Muscle of back (tissue), 13 donors: ENCODE measurements at places on chromosomes 1 and 21. TPM values are rescaled to one million over a fixed set of nuclear protein-coding genes. Genes with fewer than 3 reads are reported as not detected.
A peak's percentile ranks its signal among the peaks of the same experiment; 100 is the strongest.

DNA sequence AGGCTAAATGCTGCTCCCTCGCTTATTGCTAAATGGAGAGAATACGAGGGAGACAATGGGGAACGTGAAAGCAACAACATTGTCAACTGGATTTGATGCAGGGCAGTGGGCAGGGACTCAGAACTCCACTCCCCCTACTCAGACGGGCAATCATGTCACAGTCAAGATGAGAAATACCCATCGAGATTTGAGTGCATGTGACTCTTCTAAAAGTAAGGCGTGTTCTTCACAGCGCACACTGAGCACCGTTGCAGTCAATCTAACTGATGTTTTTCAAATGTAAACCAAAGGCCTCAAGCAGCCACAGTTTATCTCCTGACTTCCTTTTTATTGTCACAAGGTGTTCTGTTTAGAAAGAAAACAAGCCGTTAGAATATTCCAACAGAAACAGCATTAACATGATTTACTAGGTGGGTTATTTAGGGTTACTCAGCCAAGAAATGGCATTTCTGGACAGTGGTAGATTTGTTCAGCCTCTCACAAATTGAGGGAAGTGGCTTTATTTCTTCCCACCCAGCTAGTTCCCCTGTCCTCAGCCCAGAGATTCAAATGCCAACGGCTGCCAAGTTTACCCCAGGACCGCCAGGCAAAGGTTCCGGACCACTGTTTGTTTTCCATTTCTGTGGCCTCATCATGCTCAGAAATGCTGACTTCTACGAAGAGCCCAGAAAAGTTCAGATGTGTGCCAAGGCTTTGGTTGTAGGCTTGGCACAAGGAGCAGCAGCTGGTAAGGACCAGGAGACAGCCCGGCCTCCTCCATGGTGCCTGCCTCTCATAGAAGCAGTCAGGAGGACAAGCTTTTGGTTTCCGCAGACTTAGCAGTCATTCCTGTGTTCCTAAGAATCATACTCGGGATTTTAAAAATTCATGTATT, 171.4 kb downstream of the KIF26B start:
- no peak for DNase-seq

CHAF1B gene
- 5.9 TPM for polyA plus RNA-seq

- DNase-seq: no peak
Measured at GRCh38 chr21:28767523-28767922, 225.2 kb downstream of the LTN1 start.

ERICH3 gene
- 0.24 TPM for polyA plus RNA-seq

TLR5 gene
- polyA plus RNA-seq: 4.7 TPM

DNA sequence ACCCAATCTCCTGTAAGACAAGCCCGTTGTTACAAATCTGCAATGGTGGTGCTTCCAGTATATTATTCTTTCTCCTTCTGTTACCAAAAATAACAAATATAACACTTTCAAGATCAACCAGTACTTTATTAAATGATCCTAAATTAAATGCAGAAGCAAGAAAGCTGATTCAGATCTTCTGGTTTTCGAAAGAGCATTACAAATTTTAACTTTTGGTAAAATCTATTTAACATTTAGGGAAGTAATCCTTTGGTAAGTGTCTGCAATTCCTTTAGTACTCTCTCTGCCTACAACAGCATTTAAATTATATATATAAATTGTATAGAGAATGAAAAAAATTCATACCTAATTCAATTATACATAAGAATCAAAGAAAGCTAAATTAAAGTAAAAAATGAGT, 198.6 kb upstream of the HMCN1 start:
- DNase-seq: no peak

GRCh38 chr1:152461544-152461943, 47.5 kb upstream of the CRNN start:
- peak; percentile 4 for DNase-seq

RSPH1 gene
- polyA plus RNA-seq: 0.50 TPM

DNA sequence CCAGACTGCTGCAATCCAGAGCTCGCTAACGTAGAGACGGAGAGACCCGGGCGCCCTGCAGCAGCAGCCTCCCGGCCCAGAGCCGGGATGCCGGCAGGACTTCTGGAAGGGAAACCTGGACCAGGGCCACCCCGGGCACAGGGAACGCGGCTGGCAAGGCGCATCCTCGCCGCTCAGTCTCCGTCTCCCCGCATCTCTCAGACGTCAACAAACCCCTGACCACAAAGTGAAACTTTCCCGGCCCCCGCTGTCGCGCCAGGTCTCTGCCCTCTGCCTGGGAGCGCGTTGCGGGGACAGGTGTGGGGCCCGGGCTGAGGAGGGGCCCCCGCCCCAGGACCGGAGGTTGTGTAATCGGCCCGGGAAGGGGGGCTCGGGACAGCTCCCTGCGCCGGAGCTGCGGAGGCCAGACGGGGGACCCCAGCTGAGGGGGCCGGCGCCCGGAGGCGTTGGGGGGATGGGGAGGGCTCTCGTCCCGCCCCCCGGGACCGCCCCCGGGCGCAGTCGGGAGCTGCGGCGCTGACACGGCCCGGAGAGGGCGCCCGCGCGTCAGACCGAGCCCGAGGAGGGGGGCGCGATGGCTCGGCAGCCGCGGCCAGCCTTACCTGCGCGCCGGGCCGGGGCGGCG, 116.6 kb upstream of the HIVEP3 start:
- peak; percentile 19 for DNase-seq

CADM3 gene
- polyA plus RNA-seq: 0.62 TPM

- DNase-seq: no peak
Measured at GRCh38 chr1:99635664-99636063, 10.2 kb upstream of the PALMD start.

GRCh38 chr21:43824333-43825241, 35.2 kb downstream of the RRP1 start:
- DNase-seq: no peak

MAP3K21 gene
- 0.29 TPM for polyA plus RNA-seq

GRCh38 chr1:232439011-232439410, 190.9 kb downstream of the SIPA1L2 start:
- no peak for DNase-seq
